Muscle of leg (tissue), 16 donors: ENCODE measurements at places on chromosomes 1 and 21.
A peak's percentile ranks its signal among the peaks of the same experiment; 100 is the strongest.

DNA sequence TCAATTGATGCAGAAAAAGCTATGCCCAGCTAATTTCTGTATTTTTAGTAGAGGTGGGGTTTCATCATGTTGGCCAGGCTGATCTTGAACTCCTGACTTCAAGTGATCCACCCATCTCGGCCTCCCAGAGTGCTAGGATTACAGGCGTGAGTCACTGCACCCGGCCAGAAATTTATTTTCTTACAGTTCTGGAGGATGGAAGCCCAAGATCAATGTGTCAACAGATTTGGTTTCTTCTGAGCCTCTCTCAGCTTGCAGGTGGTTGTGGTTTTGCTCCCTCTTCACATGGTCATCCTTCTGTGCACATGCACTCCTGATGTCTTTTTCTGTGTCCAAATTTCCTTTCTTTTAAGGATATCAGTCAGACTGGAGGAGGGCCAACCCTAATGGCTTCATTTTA is 35.6 kb downstream of the SHCBP1L start:
- no peak for DNase-seq

DNA sequence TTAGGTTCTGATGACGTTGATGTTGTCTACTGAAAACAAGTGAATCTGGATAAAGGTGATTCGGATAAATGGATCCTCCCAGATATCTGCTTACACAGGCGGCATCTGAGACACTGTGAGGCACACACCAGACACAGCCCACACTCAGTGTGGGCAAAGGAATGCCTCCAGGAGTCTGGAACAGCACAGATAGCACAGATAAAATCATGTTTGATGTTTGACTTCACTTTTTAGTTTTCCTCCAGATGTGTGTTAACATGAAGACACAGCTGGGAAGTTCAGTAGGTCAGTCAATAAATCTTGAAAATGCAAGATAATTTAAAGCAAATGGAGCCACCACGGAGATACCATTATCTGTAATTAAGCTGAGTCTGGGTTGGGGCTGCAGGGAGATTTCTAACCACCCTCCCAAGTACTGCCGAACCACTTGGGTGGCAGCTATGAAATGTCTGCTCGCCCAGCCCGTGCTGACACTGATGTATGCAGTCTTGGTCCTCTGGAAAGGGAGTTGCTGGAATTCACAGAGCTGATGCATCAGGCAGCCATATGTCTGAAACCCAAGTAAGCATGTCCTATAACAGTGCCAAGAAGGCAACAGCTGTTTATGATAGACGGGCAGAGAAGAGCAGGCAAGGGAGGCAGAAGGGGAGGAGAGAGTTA is 11.7 kb downstream of the CAPN9 start:
- DNase-seq: peak; percentile 91

- DNase-seq: no peak
These were observed 32.9 kb upstream of the ATP2B4 start for GRCh38 chr1:203593723-203594122.

DNA sequence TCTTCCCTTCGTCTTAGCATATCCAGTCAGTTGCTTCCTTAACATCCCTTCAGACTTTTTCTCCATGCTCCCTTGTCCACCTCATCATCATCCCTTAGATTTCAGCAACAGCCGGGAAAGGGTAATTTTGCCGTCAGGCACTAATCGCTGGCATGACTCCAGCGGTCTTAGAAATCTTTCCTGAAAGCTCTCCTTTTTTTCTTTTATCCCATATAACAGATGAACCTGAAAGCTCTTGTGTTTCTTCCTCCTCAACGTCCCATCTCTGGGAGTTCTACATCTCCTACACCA is 10.4 kb upstream of the BOLA1 start:
- DNase-seq: peak; percentile 73

DNA sequence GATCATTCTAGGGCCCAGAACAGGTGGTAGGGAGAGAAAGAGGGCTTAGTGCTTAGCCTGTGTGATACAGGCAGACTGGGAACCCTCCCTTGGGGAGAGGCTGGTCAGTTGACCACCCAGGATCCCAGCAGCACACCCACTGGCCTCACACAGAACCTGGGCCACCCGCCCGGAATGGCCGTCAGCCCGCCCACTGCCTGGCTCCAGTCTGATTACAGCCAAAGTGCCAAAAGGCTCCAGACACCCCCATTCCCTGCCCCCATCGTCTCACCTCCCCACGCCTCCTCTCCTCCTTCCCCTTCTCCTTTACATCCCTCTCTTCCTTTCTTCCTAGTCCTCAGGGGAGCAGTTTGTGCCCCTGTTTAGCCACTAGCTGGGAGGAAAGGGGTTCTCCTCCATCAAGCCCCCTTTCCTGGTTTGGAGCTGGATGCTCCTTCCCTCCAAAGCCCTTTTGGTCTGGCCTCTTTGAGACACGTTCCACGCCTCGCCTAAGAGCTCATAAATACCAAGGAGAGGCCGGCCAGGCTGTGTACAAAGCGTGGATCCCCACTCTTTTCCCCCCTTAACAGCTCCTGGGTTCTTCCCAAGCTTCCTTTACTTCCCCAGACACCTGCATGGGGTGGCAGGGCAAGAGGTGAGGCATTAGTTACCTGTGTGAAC is 4.6 kb upstream of the WNT2B start:
- peak; percentile 48 for DNase-seq
